ENCODE measurements at places on chromosomes 3 and 15.

- DNase-seq, result no peak
Measured at GRCh38 chr3:44529927-44530326, 25.1 kb upstream of the ZKSCAN7 start.

DNA sequence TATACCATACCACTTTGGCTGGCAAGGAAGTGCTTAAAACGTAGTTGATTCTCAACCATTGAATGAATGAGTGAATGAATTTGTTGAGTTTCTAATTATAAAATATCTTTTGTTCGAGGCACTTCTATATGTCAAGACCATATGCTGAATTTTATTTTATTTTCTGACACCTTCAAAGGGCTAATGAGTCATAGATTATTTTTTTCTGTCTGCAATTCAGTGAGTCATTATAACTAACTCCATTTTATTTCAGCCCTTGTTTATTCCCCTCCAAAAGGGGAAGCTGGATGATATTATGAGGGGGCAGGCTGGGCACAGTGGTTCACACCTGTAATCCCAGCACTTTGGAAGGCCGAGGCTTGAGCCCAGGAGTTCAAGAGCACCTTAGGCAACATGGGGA, 142.4 kb downstream of the P2RY1 start:
- no peak for DNase-seq

- no peak for DNase-seq
Measured at GRCh38 chr15:69624816-69625215, 172.2 kb downstream of the RPLP1 start.

GRCh38 chr3:190017521-190018288, 103.0 kb downstream of the P3H2 start:
- no peak for DNase-seq

GRCh38 chr3:111749171-111750170, 109.6 kb upstream of the PHLDB2 start:
- DNase-seq, result no peak

- no peak for DNase-seq
Measured at GRCh38 chr3:20846832-20847231, 660.8 kb upstream of the SGO1 start.

DNA sequence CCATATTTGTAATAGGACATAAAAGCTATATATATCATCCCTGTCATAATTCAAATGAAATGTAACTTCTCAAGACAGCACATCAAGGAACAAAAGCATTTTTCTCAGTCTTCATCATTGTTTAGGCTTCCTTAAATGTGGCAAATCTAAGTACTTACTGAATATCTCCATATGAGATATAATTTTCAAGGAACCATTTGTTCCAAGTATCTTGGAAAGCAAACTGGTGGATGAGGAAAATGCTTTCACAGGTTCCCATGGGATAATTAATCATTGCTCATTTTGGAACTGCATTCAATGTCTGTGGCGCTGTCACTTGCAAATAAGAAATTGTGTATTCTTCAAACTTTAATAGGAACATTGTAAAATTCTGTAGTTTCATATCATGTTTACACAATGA, 52.6 kb upstream of the ZNF385D start:
- no peak for DNase-seq

GRCh38 chr3:171077261-171077660, 50.7 kb upstream of the SLC2A2 start:
- DNase-seq, result no peak

DNA sequence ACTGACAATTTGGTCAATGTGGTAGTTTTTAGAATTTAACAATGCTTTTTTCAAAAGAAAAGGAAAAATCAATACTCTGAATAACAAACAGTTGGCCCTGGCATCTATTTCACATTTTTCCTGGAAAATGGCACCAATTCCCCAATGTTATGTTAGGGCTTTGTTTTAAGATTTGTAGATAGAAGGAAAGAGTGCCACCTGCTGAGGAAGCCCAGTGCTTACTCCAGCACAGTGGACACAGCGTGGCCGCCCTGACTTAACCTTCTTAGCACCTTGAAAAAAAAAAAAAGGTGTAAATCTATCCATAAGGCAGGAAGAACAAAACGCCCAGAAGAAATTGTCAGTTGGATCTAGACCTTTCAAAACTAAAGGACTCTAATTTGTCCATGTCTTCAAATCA, 110.7 kb upstream of the CNTN4 start:
- no peak for DNase-seq

- no peak for DNase-seq
Measured at GRCh38 chr3:119524931-119525662, 26.8 kb downstream of the TIMMDC1 start.

- no peak for DNase-seq
Measured at GRCh38 chr3:60708191-60708975, 542.9 kb downstream of the FHIT start.

DNA sequence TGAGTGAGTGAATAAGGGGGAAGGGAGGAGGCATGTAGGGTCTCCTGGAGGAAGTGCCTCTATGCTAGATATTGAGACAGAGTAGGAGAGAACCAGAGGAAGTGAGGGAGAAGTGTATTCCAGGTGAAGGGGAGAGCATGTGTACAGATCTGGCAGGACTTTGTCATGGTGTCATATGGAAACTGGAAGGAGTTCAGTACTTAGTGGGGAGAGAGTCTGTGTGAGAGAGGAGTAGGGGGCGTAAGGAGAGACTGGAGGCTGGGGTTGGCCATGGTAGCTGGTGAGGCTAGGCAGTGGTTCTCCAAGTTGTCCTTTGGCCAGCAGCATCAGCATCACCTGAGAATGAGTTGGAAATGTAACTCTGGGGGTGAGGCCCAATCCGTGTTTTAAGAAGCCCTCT, 29.6 kb upstream of the EPHB1 start:
- no peak for DNase-seq

DNA sequence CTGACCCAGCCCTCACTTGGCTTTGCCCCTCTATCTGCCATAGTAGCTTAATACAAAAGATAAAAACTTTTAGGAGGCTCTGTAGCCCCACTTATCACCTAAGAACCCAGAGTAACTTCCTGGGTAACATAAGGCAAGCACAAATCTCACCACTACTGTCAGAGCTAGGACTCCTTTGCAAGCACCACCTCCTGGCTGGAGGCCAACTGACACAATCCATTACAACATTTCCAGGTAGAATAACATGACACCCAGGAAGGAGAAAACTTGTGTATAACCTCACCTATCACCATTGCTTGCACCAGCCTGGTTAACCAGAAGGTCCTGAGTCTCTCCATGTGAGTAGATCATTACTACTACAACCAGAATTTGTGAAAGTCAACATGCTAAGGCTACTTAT, 230.0 kb downstream of the TUSC7 start:
- no peak for DNase-seq

GRCh38 chr3:72052841-72053409, 268.0 kb upstream of the PROK2 start:
- DNase-seq, result no peak

GRCh38 chr3:160134454-160134853, 90.8 kb upstream of the C3orf80 start:
- no peak for DNase-seq

GRCh38 chr15:50330921-50331320, 24.1 kb downstream of the GABPB1 start:
- no peak for DNase-seq

DNA sequence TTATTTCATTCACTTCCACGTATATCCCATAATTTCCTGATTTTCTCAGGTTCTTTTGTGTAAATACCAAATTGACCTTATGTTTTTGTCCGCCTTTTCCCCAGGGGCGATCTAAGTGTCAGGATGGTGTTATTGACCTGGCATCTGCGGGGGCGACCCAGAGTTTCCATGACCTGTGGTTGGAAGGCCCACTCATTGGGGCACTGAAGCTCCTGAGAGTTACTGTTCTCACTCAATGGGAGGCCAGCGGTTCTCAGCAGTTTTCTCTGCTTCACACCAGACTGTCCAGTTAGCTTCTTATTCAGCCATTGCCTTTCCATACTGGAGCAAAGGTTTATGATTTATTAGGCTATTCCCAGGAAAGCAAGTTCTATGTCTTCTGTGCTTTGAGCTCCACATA, 53.3 kb downstream of the B3GALNT1 start:
- no peak for DNase-seq

- peak; percentile 4 for DNase-seq
Measured at GRCh38 chr15:52112203-52112750, 298 bp downstream of the BCL2L10 start.

All from immature natural killer cell (primary cell).